Stimulated activated CD8-positive, alpha-beta memory T cell treated with anti-CD3 and anti-CD28 coated beads, Interleukin-7, amount 100 ng/mL, for 1 hour (primary cell): ENCODE measurements at places on chromosomes 12 and 14.

- no peak for DNase-seq
Observed at GRCh38 chr12:127619869-127620734, 646.9 kb upstream of the TMEM132C start.

DNA sequence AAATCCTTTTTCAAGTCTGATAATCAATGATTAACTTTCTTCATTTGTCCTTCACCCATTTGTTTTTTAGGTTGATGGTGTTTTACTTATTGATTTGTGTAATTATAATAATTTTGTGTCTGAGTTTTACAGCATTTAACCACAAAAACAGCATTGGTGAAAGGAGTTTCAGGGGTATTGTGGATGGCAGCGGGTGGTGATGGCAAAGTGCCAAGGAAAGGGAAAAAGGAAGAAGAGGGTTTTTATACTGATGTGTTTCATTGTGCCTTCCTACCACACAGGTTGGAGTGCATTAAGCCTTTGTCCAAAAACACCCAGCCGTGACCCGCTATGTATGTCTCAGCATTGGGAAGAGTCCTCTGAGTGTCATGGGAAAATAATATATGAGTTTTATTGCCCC is 150.3 kb downstream of the DAD1 start:
- DNase-seq = no peak

GRCh38 chr12:27031531-27031930 is 9.2 kb downstream of the MED21 start:
- no peak for DNase-seq

DNA sequence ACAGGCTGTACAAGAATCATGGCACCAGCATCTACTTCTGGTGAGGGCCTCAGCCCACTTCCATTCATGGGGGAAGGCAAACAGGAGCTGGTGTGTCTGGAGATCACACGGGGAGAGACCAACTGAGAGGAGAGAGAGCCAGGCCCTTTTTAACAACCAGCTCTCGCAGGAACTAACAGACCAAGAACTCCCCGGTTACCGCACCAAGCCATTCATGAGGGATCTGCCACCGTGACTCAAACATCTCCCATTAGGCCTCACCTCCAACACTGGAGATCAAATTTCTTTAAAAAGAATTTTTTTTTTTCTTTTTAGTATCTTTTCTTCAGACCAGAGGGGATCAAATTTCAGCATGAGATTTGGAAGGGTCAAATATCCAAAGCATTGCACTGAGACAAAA is 16.7 kb upstream of the AQP2 start:
- DNase-seq = no peak

DNA sequence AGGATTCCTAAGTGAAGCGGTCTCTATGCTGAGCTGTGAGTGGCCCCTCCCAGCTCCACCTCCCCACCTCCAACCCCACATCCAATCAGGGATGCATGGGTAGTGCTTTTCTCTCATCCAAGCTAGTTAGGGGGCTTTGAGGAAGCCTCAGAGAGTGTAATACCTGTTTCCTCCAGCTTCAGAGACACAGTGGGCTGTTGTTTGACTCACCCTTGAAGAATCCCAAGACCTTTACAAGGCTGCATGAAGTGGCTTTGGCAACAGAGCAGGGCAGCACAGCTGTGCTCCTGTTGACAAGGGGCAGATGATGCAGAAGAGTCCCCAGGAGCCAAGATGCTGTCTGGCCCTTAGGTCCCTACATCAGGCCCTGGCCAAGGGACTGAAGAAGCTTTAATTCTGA is 27.1 kb upstream of the CLMN start:
- no peak for DNase-seq

DNA sequence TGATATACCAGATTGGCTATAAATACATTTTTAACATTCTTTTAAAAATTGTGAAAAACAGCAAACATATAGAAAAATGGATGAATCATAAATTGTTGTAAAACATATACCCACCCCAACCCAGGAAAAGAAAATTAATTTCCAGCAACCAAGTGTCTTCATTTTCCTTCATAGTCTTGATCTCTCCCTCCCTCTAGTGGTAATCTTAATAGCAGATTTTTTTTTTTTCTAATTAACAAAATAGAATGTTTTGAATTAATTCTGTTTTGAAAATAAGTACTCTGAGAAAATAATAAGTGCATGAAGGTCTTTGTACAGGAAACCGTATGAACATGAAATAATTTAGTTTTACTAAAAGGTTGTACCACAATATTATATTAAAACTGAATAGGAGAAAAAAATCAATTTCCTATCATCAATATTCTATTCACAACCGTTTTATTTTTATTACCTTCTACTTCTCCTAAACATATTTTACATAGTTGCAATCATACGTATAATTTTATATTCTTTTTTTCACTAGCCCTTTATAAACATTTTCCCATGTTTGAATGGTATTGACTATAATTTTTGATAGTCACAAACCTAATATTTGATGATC is 7.0 kb downstream of the ETNK1 start:
- no peak for DNase-seq

DNA sequence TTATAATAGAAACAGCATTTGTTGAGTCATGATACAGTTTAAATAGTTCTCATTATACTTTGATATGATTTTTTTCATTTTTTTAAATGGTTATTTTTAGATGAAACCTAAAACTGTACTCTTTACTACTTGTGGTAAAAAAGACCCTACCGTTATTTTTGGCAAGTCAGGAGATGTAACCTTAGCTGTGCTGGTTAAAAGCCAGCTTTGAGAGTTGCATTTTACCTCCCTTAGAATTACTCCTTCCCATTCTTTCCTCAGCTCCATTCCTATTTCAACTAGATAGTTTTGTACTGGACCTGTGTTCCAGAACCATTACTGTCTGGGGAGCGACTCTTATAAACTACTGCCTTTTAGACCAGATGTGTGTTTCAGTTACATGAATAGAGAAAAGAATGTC is 92.0 kb downstream of the RAD51B start:
- no peak for DNase-seq

DNA sequence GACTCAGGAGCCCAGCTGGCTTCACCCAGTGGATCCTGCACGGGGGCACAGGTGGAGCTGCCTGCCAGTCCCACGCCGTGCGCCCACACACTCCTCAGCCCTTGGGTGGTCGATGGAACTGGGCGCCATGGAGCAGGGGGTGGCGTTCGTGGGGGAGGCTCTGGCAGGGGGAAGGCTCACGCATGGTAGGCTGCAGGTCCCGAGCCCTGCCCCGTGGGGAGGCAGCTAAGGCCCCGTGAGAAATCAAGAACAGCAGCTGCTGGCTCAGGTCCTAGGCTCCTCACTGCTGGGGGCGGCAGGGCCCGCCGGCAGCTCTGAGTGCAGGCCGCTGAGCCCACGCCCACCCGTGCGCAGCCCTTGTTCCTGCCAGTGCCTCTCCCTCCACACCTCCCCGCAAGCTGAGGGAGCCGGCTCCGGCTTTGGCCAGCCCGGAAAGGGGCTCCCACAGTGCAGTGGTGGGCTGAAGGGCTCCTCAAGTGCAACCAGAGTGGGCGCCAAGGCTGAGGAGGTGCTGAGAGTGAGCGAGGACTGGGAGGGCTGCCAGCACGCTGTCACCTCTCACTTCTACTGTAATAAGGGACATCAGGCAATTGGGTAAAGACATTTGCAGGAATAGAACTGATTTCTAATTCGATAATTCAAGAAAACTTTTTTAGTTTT is 115.4 kb downstream of the TMTC2 start:
- no peak for DNase-seq

DNA sequence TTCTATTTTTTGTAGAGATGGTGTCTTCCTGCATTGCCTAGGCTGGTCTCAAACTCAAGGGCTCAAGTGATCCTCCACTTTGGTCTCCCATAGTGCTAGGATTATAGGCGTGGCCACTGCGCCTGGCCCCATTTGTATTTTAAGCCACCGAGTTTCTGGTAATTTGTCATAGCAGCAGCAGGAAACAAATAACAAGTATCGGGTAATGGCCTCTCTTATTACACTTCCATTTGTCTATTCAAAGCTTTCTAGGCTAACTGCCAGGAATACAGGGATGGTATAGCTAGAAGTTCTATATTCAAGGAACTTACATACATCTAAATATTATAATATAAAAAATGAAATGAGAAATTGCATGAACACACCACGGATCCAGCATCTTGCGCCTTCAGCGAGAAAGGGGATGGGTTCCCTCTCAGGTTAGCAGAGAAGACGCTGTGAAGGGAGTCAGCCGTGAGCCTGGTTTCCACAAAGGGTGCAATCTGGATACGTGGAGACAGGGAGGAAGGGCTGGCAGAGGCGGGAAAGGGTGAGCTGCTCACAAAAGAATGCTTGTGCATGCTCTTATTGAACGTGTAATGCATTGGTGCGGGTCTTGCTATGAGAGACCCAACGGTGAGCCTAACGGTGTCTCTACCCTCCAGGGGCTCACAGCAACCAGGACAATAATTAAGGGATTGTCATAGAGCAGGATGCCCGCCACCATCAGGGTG is 9.5 kb downstream of the BDKRB1 start:
- DNase-seq = no peak

DNA sequence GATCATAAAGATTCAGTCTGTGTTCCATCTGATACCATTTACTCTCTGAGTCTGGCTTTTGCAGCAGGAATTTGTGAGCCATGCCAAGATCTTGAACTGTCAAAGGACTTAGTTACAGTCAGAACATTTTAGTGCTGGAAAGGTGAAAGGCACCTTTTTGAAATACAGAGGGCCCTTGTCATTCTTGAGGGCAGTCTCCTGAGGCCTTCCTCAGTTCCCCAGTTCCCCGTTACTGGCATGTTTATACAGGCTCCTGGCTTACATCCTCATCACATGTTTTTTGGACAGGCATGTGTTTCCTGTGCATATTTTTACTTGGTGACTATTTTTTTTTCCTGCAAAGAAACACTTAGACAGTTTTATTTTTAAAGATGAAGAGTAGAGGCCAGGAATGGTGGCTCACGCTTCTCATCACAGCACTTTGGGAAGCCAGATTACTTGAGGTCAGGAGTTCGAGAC is 21.0 kb downstream of the CFAP54 start:
- DNase-seq = no peak

GRCh38 chr12:107017042-107017441 is 30.1 kb upstream of the MTERF2 start:
- no peak for DNase-seq

DNA sequence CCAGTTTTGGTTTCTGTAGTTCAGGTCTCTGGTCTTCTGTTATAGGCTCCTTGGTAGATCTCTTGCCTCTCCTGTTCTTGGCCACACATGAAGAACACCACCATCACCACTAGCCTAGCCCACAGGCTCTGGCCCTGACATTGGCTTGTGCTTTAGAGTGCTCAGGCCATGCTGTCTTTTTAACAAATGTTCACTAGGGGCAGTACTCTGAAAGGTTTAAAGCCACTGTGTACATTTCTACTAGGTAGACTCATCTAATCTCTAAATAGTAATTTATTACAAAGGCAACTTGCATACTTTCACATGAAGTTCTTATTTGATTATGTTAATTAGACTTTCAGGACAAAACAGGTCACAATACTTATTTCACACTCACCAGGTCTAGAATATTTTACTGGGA is 38.3 kb downstream of the PDE6H start:
- no peak for DNase-seq

GRCh38 chr12:44876544-44877410 is 662 bp upstream of the NELL2 start:
- no peak for DNase-seq

DNA sequence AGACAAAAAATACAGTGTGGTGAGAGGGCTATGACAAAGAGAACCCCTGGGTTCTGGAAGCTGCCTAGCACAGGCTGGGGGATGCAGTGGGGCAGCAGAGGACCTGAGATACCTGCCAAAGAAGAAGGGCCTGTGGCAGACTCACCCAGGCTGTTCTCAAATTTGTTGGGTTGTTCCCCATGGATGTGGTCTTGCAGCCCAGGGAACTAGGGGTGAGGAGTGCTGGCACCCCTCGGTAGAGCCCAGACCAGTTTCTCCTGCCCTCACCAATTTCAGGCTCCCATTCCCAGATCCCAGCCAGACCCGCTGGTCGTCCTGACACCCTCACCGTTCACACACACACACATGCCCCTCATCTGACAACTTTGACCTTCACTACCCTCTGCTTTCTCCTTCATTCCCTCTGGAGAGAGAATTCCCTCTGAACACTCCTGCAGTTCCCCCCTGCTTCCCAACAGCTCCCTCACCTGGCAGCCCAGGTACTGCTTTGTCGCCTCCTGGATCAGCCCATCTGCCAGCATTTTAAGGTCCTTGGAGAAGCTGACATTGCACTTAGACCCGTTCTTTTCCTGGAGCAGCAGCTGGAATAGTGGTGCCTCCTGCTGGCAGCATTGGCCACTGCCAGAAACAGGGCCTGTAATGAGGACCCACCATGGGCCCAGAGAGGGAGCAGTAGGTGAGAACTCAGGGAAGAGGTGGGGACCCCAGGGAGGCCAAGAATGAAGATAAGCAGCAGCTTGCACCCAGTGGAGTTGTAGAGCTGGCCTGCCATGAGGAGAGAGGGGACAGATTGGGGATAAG is 5.9 kb upstream of the GDF11 start:
- DNase-seq = peak; percentile 23

DNA sequence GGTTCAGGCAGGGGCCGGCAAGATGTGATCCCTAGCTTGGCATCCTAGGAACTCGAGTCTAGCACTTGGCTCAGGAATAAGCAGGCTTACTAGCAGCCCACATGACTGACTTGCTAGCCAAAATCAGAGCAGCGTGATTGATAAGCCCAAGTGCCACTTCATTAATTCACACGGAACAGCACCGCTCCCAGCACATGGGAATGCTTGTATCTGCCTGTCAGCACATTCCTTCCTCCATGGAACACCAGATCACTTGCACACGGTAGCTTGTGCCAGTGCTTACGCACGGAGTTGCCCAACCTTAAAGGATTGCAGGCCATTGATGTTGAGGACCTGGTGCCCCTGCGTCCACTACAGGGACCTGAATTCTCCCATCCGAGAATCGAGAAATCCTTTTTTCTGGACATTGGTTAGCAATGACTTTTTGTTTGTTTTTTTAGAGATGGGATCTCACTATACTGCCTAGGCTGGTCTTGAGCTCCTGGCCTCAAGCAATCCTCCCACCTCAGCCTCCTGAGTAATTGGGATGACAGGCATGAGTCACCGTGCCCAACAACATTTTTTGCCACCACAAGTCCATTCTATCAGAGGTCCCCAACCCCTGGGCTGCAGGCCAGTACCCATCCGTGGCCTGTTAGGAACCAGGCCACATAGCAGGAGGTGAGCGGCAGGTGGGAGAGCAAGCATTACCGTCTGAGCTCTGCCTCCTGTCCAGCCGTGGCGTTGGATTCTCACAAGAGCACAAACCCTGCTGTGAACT is 30.6 kb upstream of the TSPAN9 start:
- DNase-seq = no peak
